ENCODE measurements at places on chromosomes 4 and X. TPM values are rescaled to one million over a fixed set of nuclear protein-coding genes. Genes with fewer than 3 reads are reported as not detected.
A peak's percentile ranks its signal among the peaks of the same experiment; 100 is the strongest.

- no peak for DNase-seq
- no peak overlapping the region for H3K27ac ChIP-seq
- no peaks in the 10 kb centered on the region for H3K27me3 ChIP-seq
- H3K4me3 ChIP-seq, result no peak overlapping the region
- no peaks in the 10 kb centered on the region for H3K4me1 ChIP-seq
Observed at GRCh38 chr4:59175617-59176016, 2024.5 kb upstream of the ADGRL3 start.

DNA sequence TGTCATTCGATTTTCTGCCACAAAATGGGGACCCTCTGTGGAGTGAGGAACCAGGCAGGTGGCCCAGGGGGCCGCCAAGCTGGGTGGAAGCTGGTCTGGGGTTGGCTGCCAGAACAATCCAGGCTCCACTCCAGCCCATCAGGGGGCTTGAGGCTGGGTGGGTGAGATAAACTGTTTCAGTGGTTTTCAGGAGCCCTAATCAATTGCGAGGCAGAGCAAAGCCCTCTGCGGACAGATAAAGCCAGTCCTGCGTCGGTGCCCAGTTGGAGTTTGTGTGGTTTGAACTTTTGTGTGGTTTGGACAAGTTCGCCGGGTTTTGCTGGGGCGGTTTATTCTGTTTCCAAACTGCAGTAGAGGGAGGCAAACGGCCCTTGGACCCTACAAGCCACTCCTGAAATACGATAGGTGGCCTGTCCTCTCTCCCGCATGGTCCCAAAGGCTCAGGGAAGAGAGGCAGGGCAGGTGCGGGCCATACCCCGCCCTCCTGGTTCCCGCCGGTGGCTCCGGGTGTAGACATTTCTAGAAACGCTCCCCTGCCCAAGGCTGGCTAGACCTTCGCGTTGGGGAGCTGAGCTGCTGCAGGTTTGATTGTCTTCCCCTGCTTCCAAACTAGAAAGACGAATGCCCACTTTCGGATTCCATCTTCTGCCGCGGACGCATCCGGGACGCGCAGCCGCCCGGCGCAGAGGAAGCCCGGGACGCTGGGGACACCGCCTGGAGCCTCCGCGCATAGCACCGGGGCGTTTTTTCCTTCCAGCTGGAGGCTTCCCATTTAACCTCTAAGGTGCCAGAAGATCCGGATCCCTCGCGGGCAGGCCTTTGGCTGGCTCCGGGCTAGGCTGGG, 169.0 kb upstream of the BCOR start:
- no peaks in the 10 kb centered on the region for H3K36me3 ChIP-seq
- H3K27me3 ChIP-seq, result no peaks in the 10 kb centered on the region
- peak; percentile 70 for DNase-seq
- peaks cover 5% of the 10 kb centered on the region for H3K4me1 ChIP-seq

DNA sequence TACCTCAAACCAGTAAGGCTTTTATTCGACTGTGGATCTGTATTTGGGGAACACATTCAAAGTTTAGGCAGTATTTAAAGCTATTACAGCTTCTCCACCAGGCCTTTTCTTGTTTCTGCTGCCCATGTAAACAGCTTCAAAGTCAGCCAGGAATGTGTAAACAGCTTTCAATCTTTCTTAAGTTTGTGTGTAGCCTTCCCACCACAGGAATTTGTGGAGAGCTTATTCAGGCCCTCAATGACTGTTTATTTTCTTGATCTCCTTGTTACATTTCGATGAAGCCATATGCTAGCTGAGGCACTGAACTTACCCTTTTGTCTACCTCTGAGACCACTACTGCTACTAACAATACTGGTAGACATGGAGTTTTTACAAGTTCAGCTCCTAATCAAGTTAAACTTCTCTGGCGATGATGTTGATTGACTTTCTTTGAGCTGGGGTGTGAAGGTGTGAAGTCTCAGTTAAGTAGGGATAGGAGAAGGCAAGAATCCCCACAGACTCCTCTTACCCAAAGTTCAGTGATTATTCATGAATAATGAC, 72.6 kb downstream of the NWD2 start:
- no peak overlapping the region for H3K27ac ChIP-seq
- H3K4me1 ChIP-seq, result no peaks in the 10 kb centered on the region
- H3K36me3 ChIP-seq, result no peaks in the 10 kb centered on the region
- no peak for DNase-seq

DNA sequence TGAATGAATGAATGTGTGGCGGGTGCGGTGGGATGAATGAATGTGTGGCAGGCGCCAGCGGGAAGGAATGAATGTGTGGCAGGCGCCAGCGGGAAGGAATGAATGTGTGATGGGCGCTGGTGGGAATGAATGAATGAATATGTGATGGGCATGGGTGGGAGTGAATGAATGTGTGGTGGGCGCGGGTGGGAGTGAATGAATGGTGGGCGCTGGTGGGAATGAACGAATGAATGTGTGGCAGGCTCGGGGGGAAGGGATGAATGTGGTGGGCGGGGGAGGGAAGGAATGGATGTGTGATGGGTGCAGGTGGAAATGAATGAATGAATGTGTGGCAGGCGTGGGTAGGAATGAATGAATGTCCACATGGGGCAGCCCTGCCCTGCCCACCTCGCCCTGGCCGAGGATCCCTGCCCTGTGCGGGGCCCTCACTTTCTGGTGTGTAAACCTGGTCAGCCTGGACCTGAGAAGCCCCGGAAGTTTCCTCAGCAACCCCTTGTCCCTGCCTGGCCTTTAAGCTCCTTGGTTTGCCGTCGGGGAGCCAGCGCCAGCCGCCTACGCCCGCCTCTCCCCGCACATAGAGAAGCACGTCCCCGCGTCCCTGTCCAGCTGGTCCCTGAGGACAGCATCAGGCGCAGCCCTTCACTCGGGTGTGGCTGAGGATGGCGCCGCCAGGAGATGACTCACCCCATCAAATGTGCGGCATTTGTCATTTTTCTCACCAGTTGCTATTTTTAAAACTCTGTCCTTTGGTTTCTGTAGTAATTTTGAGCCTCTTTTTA, 112.8 kb upstream of the LRPAP1 start:
- H3K36me3 ChIP-seq, result no peaks in the 10 kb centered on the region
- H3K27me3 ChIP-seq, result no peaks in the 10 kb centered on the region
- no peaks in the 10 kb centered on the region for H3K4me1 ChIP-seq
- no peak overlapping the region for H3K27ac ChIP-seq
- no peak overlapping the region for H3K4me3 ChIP-seq

GRCh38 chr4:2771264-2771663, 15.1 kb upstream of the TNIP2 start:
- H3K27me3 ChIP-seq, result no peaks in the 10 kb centered on the region
- no peak overlapping the region for H3K4me3 ChIP-seq

DNA sequence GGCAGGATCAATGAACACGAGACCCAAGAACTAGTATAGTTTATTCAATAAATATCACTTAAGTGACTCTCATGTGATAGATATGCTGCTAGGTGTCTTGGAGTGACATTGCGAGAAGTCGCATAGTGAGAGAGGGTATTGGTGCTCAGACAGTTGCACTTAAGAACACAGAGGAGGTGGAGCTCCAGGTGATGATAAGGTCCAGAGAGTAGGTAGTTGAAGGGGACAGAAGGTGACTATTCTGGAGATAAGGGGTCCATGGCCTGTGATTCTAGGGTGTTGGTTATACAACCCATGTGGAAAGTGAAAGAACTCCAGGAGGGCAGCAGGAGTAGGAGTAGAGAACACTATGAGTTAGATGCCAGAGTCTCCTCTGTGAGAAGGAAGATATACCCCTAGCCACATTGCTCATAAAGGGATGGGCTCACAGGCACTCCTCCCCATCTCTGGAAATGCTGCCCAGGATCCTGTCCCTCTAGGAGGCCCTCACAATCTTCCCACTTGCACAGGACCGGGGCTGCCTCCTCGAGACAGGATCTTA, 9.2 kb downstream of the MAGED1 start:
- H3K27me3 ChIP-seq, result no peaks in the 10 kb centered on the region
- no peaks in the 10 kb centered on the region for H3K4me1 ChIP-seq
- no peak for DNase-seq
- H3K27ac ChIP-seq, result no peak overlapping the region
- H3K36me3 ChIP-seq, result no peaks in the 10 kb centered on the region

GRCh38 chrX:115259238-115259875, 25.5 kb upstream of the LRCH2 start:
- DNase-seq, result no peak
- H3K4me1 ChIP-seq, result no peaks in the 10 kb centered on the region
- H3K27ac ChIP-seq, result no peak overlapping the region
- no peaks in the 10 kb centered on the region for H3K27me3 ChIP-seq

GRCh38 chr4:151798678-151799416, 38.0 kb upstream of the GATB start:
- no peak for DNase-seq
- no peaks in the 10 kb centered on the region for H3K27me3 ChIP-seq

DNA sequence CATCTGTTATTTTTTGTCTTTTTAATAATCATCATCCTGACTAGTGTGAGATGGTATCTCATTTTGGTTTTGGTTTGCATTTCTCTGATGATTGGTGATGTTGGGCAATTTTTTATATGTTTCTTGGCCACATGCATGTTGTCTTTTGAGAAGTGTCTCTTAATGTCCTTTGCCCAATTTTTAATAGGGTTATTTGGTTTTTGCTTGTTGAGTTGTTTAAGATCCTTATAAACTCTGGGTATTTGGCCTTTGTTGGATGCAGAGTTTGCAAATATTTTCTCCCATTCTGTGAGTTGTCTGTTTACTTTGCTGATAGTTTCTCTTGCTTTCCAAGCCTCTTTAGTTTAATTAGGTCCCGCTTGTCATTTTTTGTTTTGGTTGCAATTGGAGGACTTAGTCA, 152.1 kb upstream of the MED14 start:
- H3K36me3 ChIP-seq, result no peaks in the 10 kb centered on the region
- H3K4me1 ChIP-seq, result no peaks in the 10 kb centered on the region
- no peaks in the 10 kb centered on the region for H3K27me3 ChIP-seq
- H3K4me3 ChIP-seq, result no peak overlapping the region
- no peak for DNase-seq

DNA sequence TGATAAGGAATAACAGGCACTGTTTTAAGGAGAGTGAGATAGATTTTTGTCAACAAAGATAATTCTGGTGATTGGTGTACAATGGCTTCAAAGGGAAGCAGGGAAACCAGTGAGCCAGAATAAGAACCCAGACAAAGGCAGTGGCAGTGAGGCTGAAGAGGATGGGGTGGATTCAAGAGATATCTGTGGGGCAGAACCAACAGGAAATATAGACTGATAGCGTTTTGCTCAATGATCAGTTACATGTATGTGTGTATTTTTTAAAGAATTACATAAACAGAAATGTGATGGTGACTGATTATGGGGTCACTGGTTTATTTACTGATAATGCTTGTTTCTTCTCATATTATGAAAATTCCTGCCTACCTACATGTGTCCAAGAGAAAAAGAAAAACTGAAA, 66.4 kb downstream of the AMMECR1 start:
- DNase-seq, result no peak
- H3K27ac ChIP-seq, result no peak overlapping the region
- H3K27me3 ChIP-seq, result no peaks in the 10 kb centered on the region
- H3K4me1 ChIP-seq, result no peaks in the 10 kb centered on the region
- H3K4me3 ChIP-seq, result no peak overlapping the region

GRCh38 chr4:173333658-173334084, 487 bp downstream of the HMGB2 start:
- peak; percentile 73 for DNase-seq
- peak overlapping the region; percentile 71 for H3K4me3 ChIP-seq
- H3K36me3 ChIP-seq, result no peaks in the 10 kb centered on the region
- peak overlapping the region; percentile 99 for H3K27ac ChIP-seq
- no peaks in the 10 kb centered on the region for H3K27me3 ChIP-seq

- H3K36me3 ChIP-seq, result no peaks in the 10 kb centered on the region
- no peak overlapping the region for H3K27ac ChIP-seq
- H3K4me3 ChIP-seq, result no peak overlapping the region
- H3K27me3 ChIP-seq, result no peaks in the 10 kb centered on the region
Observed at GRCh38 chr4:133865612-133866327, 335.8 kb downstream of the PABPC4L start.

DNA sequence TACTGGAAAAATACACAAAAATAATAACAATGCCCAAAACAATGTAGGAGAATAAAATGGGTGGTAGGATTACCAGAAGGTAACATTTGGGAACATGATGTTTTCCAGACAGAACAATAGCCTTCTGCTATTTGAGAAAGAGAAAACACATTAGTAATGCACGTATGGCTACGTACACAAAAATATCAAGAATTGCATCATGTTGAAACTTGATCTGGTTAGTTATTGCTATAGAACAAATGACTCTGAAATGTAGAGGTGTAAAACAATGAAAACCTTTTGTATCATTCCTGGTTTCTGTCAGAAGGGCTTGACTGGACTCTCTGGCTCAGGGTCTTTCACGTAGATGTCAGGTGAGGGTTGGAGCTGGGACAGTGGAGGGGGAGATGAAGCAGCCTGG, 1040.0 kb downstream of the FAT4 start:
- H3K4me1 ChIP-seq, result no peaks in the 10 kb centered on the region
- no peak overlapping the region for H3K4me3 ChIP-seq
- no peak for DNase-seq

- no peaks in the 10 kb centered on the region for H3K27me3 ChIP-seq
- no peak overlapping the region for H3K27ac ChIP-seq
- no peak overlapping the region for H3K4me3 ChIP-seq
- no peak for DNase-seq
Observed at GRCh38 chr4:69563424-69563823, 67.7 kb upstream of the UGT2B4 start.

GRCh38 chr4:168843635-168844034, 166.4 kb downstream of the CBR4 start:
- no peak overlapping the region for H3K27ac ChIP-seq
- H3K4me3 ChIP-seq, result no peak overlapping the region
- no peaks in the 10 kb centered on the region for H3K36me3 ChIP-seq
- no peak for DNase-seq
- no peaks in the 10 kb centered on the region for H3K27me3 ChIP-seq
- peaks cover 18% of the 10 kb centered on the region for H3K4me1 ChIP-seq

- H3K36me3 ChIP-seq, result no peaks in the 10 kb centered on the region
- H3K27ac ChIP-seq, result peak within 1 kb of the TSS; percentile 99
- H3K4me3 ChIP-seq, result peak within 1 kb of the TSS; percentile 93
- no peaks in the 10 kb centered on the region for H3K27me3 ChIP-seq
- peak; percentile 33 for DNase-seq
- H3K4me1 ChIP-seq, result peaks cover 36% of the 10 kb centered on the region
Observed at GRCh38 chrX:2500803-2501558, at the start of the genes DHRSX and ZBED1. TSS of gene DHRSX (minus strand) at chrX:2500976. CDS start at chrX:2500925, 51 bp downstream. TSS of gene ZBED1 (minus strand) at chrX:2500976. CDS start at chrX:2490719, 10,257 bp downstream.

GRCh38 chrX:114584375-114584943, 573 bp downstream of the HTR2C start:
- no peak for DNase-seq
- no peaks in the 10 kb centered on the region for H3K4me1 ChIP-seq
- H3K36me3 ChIP-seq, result no peaks in the 10 kb centered on the region
- H3K27me3 ChIP-seq, result no peaks in the 10 kb centered on the region
- H3K4me3 ChIP-seq, result no peak overlapping the region

The TKTL1 gene
- total RNA-seq, result not detected

The HDX gene
- 1.3 TPM for total RNA-seq

The IL3RA gene
- 0.78 TPM for total RNA-seq

The PDGFC gene
- 21.8 TPM for total RNA-seq

Measured in body of pancreas (tissue), 4 donors.